ENCODE measurements at places on chromosomes 2 and 18. TPM values are rescaled to one million over a fixed set of nuclear protein-coding genes. Genes with fewer than 3 reads are reported as not detected.

DNA sequence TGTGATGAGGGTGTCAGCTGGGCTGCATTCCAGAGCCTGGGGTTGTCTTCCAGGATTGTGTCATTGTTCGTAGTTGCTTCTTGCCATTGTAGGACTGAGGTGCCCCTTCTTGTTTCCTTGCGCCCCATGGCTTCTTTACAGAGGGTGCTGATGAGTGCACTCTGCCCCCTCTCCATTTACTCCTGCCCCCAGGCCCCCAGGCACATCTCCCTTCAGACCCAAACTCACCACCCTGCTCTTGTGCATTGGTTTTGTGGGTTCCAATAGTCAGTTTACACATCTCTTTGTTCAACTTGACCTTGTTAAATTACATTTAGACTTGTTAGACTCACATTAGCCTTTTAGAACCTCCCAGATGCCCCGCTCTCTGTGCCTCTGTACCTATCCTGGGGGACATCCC, 33.1 kb downstream of the HJURP start:
- DNase-seq = no peak

GRCh38 chr2:96694816-96695455, 44.9 kb downstream of the LMAN2L start:
- DNase-seq = no peak

DNA sequence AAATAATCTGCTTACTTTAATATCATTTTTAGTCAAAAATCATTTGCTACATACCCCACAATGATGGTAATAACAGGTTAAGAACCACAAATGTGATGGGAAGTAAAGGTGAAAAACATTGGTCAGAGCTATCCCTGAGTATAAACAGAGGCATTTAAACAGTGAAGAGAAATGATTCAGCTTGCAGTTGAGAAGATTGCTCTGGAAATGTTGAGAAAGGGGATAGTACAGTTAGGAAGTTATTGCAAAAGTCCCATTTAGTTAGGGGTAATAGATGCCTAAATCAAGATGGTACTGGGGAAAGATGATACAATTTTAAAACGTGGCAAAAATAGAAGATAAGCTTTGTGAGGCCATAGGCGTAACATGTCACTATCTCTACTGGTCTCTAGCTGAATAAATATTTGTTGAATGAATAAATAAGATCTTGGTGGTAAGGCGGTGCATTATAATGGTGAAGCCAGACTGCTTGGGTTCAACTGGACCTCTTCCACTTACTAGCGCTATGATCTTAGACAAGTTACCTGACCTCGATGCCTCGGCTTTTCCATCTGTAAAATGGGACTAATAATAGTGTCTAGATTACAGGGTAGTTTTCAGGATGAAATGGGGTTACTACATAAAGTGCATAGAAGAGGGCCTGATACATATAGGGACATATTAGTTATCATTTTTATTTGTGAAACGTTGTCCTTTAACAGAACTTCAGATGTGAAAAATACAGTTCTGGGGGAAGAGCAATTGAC, 2.0 kb upstream of the BZW1 start:
- DNase-seq = no peak

- DNase-seq = peak; percentile 71
Measured at GRCh38 chr2:173048897-173049661, 26.6 kb upstream of the MAP3K20 start.

DNA sequence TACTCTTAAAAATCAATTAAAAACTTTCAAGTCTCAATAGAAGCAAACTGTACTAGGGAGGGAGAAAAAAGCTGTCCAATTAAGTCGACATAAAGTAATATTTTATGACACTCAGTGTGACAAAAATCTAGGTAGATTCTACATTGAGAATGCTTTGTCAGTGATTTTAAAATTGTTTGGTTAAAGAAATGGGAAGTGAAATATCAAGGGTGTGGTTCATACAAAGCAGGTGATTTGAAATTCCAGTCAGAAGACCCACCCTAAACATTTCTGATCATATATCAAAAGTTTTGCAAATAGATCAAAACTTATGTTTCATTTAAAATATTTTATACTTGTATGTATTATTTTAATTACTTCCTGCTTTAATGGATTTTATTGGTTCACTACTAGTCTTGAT, 338.9 kb upstream of the DCC start:
- DNase-seq = no peak

- DNase-seq = no peak
Measured at GRCh38 chr2:138035608-138036217, 71.4 kb downstream of the HNMT start.

DNA sequence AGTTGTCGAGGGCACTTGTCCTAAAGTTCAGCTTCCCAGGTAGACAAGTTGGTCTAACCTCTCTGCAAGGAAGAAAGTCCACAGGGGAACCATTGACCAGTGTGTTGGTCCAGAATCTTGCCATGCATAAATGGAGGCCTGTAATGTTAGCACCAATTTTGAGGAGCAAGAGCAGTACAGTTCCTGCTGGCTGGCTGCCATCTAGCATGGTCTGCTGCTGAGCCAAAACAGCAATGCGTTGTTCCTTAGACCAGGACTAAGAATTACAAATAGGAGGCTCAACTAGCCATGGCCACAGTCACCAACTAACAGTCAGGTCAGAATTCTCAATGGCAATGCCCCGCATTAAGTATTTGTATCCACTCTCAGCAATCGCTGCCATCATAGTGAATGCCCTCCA, 72.8 kb upstream of the WIPF1 start:
- no peak for DNase-seq

- DNase-seq = no peak
Measured at GRCh38 chr2:197248623-197249022, 62.0 kb downstream of the ANKRD44 start.

DNA sequence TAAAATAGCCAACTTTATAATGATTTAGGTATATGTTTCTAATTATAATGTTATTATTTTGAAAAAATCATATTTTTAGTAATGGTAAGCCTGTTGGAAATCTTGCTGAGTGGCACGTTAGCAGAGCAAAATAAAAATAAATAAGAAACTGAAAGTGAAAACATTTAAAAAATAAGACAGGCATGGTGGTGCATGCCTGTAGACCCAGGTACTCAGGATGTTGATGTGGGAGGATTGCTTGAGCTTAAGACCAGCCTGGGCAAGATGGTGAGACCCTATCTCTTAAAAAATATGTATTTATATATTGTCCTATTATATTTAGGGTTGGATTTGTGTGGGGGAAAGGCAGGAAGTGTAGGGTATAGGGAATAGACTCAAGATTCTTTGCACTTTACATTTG, 15.8 kb upstream of the ANKRD12 start:
- DNase-seq = no peak

DNA sequence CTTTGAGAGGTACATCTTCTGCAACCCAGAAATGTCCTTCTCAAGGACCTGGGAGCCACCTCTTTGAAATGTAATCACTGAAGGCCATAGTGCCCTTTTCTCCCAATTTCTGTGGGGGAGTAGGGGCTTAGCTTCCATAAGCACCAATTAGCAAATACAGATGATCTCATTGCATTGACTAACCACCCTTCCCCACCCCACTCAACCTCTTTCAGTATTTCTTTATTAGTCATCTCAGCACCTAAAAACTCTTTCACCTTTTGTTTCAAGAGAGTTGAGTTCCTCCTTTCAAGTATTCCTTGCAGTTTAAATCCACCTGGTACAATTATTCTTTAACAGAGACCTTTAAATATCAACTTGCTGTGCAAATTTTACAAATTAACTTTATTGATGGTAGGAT, 1011.8 kb upstream of the CDH2 start:
- DNase-seq = no peak

DNA sequence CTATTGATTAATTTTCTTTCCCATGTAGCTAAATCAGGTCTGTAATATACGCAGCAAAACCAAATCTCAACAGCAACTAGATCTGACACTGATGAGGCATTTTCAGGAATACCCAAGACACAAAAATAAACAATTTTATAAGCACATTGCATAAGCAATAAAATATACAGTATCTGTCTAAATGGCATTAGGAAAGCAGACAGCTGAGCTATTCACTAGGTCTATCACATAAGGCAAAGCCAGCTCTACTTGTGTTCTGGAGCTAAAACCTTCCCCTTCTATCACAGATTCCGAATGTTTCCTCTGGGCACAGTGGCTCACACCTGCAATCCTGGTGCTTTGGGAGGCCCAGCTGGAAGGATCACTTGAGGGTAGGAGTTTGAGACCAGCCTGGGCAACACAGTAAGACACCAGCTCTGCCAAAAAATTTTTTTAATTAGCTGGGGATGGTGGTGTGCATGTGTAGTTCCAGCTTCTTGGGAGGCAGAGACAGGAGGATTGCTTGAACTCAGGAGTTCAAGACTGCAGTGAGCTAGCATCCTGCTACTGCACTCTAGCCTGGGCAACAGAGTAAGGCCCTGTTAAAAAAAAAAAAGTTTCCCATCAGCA, 21.1 kb downstream of the PTPN2 start:
- no peak for DNase-seq

FAM168B gene
- polyA plus RNA-seq = 73.6 TPM

SLC30A3 gene
- polyA plus RNA-seq = 2.8 TPM

MC5R gene
- 5.5 TPM for polyA plus RNA-seq

All from hindlimb muscle (tissue), 1 donor.